ENCODE measurements at places on chromosomes 11 and 22.

DNA sequence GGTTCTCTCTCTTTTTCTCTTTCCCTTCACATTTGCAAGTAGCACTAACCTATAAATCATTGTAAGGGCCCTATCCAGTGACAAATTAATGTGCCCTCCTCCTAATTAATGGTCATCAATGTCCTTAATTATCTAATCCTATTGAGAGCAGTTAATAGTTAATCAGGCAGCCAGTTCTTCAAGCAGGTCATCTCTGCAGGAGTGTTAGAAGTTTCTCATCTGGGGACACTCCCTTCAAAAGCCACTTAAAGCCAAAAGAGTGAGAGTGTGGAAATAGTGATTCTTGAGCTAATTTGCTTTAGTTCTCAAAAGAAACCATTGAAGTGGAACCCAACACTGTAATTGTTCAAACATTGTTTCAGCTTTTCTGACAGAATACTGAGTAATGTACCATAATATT is 141.6 kb downstream of the ELP4 start:
- no peak for DNase-seq

DNA sequence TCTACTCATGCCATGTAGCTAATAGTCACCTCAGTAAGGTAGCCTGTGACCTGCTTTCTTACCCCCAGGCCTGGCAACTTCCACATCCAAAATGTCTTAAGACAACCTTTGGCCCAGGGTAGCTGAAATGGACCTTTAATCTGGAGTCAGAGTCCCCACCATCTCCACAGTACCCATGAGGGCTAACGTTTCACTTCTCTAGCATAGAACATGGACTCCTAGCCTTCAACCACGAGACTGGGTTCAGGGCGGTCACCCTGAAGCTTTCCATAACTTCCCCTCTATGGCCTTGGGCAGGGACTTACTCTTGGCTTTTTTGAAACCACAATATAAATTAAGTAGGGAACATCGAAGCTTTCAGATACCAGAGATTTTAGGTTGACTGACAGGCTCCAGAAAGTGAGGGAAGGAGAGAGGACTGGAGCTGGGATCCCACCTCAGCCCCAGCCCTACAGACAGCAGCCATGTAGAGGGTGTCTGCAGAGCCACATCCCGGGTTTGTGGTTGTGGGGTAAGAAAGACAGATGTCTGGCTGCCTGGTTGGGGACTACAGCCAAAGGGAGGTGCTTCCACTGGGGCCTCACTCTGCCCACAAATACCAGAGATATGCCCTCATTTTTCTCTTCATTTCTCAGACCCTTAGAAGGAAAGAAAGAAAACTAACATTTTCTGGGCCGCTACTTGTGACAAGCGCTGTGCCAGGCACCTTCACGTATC is 2.6 kb downstream of the TBC1D10A start:
- no peak for DNase-seq

- no peak for DNase-seq
Measured at GRCh38 chr11:124193221-124194010, 10.3 kb downstream of the OR10D3 start.

DNA sequence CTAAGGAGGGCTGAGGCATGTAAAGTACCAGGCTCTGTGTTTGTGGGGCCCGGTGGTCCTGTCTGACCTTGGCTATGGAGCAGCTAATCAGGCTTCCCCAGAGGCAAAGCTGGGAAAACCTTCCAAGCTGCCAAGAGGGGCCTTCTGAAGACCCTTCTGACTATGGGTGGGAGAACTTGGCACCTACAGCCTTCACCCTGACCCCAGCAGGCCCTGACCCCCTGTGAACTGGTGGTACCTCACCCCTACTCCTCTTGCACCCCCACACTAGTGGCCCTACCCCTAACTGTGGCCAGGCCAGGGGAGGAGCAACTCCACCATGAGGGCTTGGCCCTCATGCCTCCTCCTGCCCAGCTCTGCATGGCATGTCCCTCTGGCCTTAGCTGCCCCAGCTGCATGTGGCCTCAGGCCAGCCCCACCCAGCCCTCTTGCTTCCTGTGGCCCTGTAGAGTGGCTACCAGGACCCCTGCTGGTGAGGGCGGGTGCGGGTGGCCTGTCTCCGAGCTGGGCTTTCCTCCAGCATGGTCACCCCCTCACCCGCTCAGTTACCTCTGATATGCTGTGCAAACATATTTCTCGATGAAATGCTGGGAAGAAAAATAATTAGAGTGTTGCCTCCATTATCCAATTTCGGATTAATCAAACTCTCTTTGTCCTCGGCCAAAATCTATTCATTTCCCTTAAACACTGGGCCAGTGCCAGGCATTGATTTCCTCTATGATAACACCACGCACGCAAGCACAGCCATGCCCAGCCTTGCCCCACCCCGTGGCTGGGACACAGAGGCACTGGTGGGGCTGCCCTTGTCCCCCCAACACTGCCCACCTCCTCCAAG is 7.5 kb downstream of the GNAZ start:
- no peak for DNase-seq

DNA sequence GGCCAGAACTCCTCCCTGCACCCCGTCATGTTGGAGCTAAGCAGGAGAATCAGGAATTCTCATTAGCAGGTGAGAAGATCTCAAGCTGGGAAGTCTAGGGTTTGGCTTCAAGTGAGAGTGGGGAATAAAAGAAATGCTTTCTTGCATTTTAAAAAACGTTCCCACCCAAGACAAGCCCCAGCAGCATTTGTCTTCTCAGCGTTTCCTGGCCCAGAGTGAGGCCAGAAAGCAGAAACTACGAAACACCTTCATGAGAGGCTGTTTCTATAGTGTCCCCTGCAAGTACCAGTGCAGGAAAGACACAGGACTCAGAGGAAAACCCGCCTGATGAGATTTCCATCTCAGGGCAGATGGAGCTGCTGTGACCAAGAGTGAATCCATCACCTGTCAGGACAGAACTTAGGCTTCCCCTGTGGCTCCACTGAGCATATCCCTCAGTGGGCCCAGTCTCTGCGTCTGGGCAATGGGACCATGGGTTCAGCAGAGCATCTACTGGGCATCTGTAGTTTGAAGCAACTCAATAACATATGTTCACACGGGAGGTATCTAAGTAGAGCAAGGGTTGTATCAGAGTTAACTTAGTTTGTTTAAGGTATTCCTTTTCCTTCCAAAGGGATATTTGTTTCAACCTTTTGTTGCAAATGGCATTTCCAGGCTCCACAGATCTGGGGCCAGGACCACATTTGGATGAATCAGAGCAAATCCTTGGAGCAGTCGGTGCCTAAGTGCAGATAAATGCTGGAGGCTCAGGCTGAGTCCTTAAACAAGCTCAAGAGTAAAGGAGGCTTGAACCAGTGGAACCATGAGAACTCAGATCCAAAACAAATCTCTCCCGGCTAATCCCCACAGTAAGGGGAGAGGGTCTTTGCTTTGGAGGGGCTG is 548.3 kb downstream of the MIAT start:
- DNase-seq, result no peak

DNA sequence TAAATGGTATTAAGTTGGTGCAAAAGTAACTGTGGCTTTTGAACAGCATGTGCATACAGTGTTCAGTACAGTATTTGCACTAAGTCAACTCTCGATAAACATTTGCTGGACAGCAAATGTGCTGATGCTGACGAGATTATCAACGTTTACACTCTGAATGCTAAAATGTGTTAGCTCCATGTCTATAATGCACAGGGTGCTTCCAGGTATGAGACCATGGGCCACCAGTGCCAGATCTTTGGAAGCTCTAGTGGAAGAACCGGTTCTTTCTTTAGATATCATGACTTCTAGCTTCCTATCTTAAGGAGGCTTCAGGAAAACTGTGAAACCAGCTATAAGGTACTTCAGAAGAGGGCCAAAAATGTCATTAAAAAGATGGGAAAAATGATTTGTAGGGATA is 17.2 kb downstream of the SNX19 start:
- DNase-seq, result no peak
